ENCODE measurements at places on chromosomes 4 and X. TPM values are rescaled to one million over a fixed set of nuclear protein-coding genes. Genes with fewer than 3 reads are reported as not detected.

The ACSL1 gene
- total RNA-seq = 75.2 TPM

The IQCM gene
- not detected for total RNA-seq

The CXCR3 gene
- not detected for total RNA-seq

The SPANXN1 gene
- total RNA-seq = not detected

The TEX11 gene
- total RNA-seq = not detected

The NPNT gene
- 4.5 TPM for total RNA-seq

The PIN4 gene
- 9.1 TPM for total RNA-seq

The SSX2B gene
- not detected for total RNA-seq

The ARMCX1 gene
- total RNA-seq = 73.5 TPM

The SOD3 gene
- 27.5 TPM for total RNA-seq

The LRCH2 gene
- 5.7 TPM for total RNA-seq

The MAGEA4 gene
- total RNA-seq = not detected

The AKAP14 gene
- total RNA-seq = not detected

The ABLIM2 gene
- 15.1 TPM for total RNA-seq

The ZNF141 gene
- 45.9 TPM for total RNA-seq

The BEX1 gene
- 1.4 TPM for total RNA-seq

The RS1 gene
- total RNA-seq = not detected

The SMAD1 gene
- 13.4 TPM for total RNA-seq

The COL25A1 gene
- total RNA-seq = 0.46 TPM

The CLGN gene
- total RNA-seq = 0.31 TPM

The SYP gene
- total RNA-seq = 18.5 TPM

The RASSF6 gene
- not detected for total RNA-seq

The PYURF gene
- 86.6 TPM for total RNA-seq

The CT55 gene
- total RNA-seq = not detected

The SLC10A6 gene
- not detected for total RNA-seq

The CRMP1 gene
- total RNA-seq = 17.7 TPM

The ERAS gene
- total RNA-seq = not detected

The CLCN5 gene
- total RNA-seq = 12.9 TPM

The MAGEB10 gene
- not detected for total RNA-seq

All from adrenal gland (tissue), 19 donors.